ENCODE measurements at places on chromosomes 2 and 18.

- no peak for DNase-seq
Observed at GRCh38 chr2:55043841-55044240, 6.4 kb downstream of the RTN4 start.

GRCh38 chr18:79942211-79942610 is 9.2 kb downstream of the SLC66A2 start:
- no peak for DNase-seq

DNA sequence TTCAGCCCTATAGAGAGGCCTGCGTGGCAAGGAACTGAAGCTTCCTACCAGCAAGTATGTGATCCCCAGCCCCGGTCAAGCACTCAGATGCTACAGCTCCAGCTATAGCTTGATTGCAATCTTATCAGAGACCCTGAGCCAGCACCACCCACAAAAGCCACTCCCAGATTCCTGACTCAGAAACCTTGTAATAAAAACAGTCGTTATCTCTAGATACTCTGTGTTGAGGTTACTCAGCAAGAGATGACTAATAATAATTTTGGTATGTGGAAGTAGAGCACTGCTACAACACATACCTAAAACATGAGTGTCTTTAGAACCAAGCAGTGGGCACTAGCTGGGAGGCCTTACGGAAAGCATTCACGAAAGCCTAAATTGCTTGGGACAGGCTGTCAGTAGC is 216.9 kb downstream of the UXS1 start:
- peak; percentile 9 for DNase-seq

- no peak for DNase-seq
Observed at GRCh38 chr2:55089726-55090125, 39.5 kb upstream of the RTN4 start.

DNA sequence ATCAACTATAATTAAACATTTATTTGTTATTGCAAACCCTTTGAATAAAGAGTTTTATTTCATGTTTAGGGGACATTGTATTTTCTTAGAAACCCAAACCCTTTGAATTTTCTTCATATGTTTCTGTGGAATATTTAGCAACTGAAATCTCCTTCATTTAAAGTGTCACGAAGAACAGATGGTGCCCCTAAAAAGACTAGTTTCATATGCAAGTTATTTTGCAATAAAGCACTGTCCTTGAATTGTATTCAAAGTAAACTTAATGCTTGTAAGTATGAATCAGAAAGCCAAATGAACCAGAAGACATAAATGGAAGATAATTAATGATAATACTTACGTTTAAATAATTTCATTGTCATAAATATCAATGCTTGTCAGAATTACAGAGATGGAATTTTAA is 151.9 kb upstream of the CWC22 start:
- no peak for DNase-seq

All from stimulated activated CD8-positive, alpha-beta memory T cell treated with anti-CD3 and anti-CD28 coated beads, Interleukin-2, amount 100 ng/mL, for 48 hours (primary cell).